ENCODE measurements at places on chromosomes 7 and 10. TPM values are rescaled to one million over a fixed set of nuclear protein-coding genes. Genes with fewer than 3 reads are reported as not detected.

- DNase-seq: no peak
- no peaks in the 10 kb centered on the region for H3K4me1 ChIP-seq
- H3K36me3 ChIP-seq: no peaks in the 10 kb centered on the region
- no peak overlapping the region for H3K27ac ChIP-seq
- no peaks in the 10 kb centered on the region for H3K27me3 ChIP-seq
Observed at GRCh38 chr10:113543107-113543955, 9.5 kb upstream of the HABP2 start.

- H3K4me3 ChIP-seq: no peak overlapping the region
- no peaks in the 10 kb centered on the region for H3K4me1 ChIP-seq
- H3K36me3 ChIP-seq: no peaks in the 10 kb centered on the region
- no peak for DNase-seq
Observed at GRCh38 chr10:2202401-2202800, 465.1 kb upstream of the ADARB2 start.

Gene RTKN2
- 3.7 TPM for polyA plus RNA-seq

GRCh38 chr10:13784067-13784466 lies 197.3 kb downstream of the PRPF18 start:
- peaks cover 10% of the 10 kb centered on the region for H3K27me3 ChIP-seq
- H3K4me1 ChIP-seq: no peaks in the 10 kb centered on the region

DNA sequence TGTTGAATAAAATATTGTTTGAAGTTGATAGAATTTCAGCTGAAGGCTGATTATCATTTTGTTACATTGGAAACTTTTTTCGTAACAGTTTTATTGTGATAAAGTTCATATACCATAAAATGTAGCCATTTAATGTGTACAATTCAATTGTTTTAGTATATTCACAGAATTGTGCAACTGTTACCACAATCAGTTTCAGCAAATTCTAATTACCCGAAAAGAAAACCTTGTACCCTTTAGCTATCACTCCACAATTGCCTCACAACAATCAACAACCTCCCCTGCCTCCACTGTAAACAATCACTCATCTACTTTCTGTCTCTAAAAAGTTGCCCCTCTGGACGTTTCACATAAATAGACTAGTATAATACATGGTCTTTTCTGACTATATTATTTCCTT lies 179.7 kb upstream of the BET1 start:
- peak overlapping the region; percentile 57 for H3K27ac ChIP-seq
- H3K27me3 ChIP-seq: no peaks in the 10 kb centered on the region
- no peaks in the 10 kb centered on the region for H3K36me3 ChIP-seq
- H3K4me3 ChIP-seq: no peak overlapping the region

Gene TRIL
- 0.52 TPM for polyA plus RNA-seq

Gene LEP
- not detected for polyA plus RNA-seq

Gene NPY4R2
- 0.45 TPM for polyA plus RNA-seq

Gene CTTNBP2
- polyA plus RNA-seq: 1.2 TPM

GRCh38 chr10:6101181-6101580 lies 12.3 kb downstream of the RBM17 start:
- no peaks in the 10 kb centered on the region for H3K4me1 ChIP-seq

Gene GFRA1
- polyA plus RNA-seq: 0.51 TPM

Gene AKR1C4
- polyA plus RNA-seq: 0.02 TPM

Gene MOGAT3
- polyA plus RNA-seq: not detected

Gene KMT2E
- 20.3 TPM for polyA plus RNA-seq

- H3K36me3 ChIP-seq: no peaks in the 10 kb centered on the region
- no peak overlapping the region for H3K27ac ChIP-seq
- DNase-seq: no peak
- no peak overlapping the region for H3K4me3 ChIP-seq
Observed at GRCh38 chr10:30736685-30737232, 107.2 kb upstream of the LYZL2 start.

Gene NRCAM
- 6.4 TPM for polyA plus RNA-seq

DNA sequence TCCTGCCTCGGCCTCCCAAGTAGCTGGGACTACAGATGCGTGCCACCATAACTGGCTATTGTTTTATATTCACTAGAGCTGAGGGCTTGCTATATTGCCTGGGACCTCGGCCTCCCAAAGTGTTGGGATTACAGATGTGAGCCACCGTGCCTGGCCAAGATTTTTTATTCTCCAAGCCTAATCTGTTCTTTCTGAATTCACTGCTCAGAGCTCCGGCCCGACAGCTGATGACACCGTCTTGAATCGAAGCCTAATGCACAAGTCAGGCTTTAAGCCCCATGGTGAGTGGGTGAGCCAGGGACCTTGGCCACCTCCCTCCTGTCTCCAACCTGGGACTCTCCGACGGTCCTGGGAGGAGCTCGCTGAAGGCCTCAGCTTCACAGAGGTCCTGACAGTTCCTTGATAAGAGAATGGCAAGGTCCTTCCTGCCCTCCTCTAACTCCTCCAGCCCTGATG lies 338.9 kb downstream of the WDR37 start:
- no peak overlapping the region for H3K27ac ChIP-seq
- DNase-seq: no peak
- no peak overlapping the region for H3K4me3 ChIP-seq
- H3K27me3 ChIP-seq: no peaks in the 10 kb centered on the region
- H3K36me3 ChIP-seq: no peaks in the 10 kb centered on the region

DNA sequence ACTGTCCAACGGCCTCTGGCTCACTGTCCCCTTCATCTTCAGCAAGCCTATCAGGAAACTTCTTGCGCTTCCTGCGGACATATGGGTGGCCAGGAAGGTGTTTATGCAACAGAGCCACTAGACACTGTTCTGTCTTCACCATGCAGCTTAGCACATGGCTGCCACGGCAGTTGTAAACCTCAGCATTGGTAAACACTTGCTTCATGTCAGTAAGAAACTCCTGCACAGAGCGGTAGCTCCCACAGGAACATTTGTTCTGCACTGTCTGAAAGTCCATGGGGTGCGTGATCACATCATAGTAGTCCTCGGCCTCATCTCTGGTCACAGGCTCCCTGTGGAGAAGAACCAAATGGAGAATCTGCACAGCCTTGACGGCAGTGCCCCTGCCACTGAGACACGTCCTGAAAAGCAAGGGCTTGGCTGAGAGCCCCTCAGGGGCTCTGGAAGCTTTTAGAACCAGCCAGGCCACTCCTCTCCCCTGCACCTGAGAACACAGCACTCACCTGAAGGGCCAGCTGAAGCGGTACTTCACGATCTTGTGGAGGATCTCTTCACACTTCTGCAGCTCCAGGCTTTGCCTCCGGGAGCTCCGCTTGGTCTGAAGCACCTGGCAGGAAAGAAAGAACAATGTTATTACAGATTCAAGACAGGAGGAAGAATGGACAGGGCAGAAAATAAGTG lies 8.8 kb downstream of the FZD9 start:
- H3K4me1 ChIP-seq: no peaks in the 10 kb centered on the region
- DNase-seq: peak; percentile 88
- H3K36me3 ChIP-seq: peaks cover 42% of the 10 kb centered on the region
- no peaks in the 10 kb centered on the region for H3K27me3 ChIP-seq
- H3K27ac ChIP-seq: no peak overlapping the region
- no peak overlapping the region for H3K4me3 ChIP-seq

- H3K27me3 ChIP-seq: no peaks in the 10 kb centered on the region
- H3K36me3 ChIP-seq: peaks cover 28% of the 10 kb centered on the region
- no peak for DNase-seq
- H3K4me3 ChIP-seq: no peak overlapping the region
Observed at GRCh38 chr7:1892011-1892965, 222.2 kb downstream of the ELFN1 start.

DNA sequence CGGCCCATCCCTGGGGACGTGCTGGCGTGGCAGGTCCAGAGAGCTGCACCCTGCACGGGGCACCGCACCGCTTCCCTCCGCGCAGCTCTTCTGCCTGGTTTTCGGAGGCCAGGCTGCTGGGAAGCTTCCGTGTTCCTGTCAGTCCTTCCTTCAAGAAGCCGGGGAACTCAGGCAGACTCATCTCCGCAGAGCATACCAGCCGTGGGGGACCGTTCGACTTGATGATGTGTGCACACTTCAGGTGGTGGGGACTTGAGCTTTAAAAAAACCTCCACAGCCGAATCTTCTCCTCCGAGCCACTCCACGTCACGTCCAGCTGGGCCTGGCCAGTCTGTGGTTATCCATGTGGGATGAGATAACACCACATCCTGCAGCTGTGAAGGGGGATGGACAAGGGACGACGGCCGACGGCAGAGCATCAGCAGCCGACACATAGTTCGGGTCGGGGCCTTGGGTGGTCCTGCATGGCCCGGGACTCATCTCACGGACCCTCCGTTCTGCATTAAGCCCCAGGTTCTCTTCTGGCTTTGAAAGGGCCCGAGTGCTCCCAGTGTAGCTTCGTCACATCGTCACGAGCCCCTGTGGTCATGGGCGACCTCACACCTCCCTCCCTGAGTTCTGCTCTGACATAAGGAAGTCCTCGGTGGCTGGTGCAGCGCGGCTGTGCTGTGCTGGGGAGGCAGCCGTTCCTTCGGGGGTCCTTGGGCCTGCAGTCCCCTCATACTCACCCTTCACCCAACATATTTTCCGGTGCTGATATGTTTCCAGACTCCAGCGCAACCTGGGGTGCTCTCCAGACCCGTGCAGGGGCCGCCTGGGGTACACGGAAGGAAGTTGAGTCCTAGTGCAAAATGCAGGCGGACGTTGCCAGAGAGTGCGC lies 4.5 kb upstream of the BHLHA15 start:
- H3K27ac ChIP-seq: no peak overlapping the region
- no peak for DNase-seq
- no peaks in the 10 kb centered on the region for H3K36me3 ChIP-seq
- H3K4me3 ChIP-seq: no peak overlapping the region
- no peaks in the 10 kb centered on the region for H3K27me3 ChIP-seq

Gene ATRNL1
- polyA plus RNA-seq: 0.05 TPM

Gene NAPEPLD
- 2.9 TPM for polyA plus RNA-seq

DNA sequence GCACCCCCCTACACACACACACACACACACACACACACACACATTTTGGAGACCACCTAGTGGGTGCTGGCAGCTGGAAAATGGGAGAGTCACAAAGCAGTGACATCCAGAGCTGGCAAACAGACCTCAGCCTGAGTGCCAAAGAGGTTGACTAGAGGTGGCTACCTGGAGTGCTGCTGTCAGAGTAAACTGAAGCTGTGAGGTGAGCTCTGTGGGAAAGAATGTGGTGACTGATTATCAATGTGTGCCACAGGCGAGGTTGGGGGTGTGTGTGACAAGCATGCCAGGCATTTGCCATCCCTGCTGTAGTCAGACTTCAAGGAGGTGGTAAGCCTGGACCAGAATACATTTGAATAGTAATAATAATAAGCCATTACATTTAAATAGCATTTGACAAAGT lies 120.6 kb downstream of the SLIT1 start:
- no peaks in the 10 kb centered on the region for H3K36me3 ChIP-seq
- H3K4me1 ChIP-seq: no peaks in the 10 kb centered on the region
- no peak overlapping the region for H3K27ac ChIP-seq

Gene BMPR1A
- polyA plus RNA-seq: 3.8 TPM

DNA sequence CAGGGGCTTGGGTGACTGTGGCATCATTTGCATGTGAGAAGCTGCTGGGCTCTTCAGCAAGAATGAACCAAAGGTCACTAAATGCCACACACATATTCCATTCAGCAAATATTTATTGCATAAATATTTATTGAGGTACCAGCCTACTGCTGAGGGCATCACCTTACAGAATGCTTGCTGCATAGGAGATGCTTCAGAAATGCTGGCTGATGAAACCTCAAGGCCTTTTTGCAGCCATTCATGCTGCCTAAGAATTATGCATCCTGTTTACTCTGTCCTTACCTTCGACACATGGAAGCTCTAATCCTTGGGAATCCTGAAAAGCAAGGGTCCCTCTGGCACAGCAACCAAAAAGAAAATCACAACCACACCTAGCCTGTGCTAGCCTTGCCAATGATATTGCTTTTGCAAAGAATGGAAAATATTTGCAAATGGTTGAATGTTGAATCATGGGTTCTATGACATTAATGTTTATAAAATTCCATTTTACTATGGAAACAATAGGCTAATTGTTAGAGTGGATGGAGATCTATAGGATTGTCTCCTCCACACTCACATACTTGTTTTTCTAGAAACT lies 79.6 kb downstream of the PCGF5 start:
- H3K27ac ChIP-seq: no peak overlapping the region
- DNase-seq: no peak
- no peaks in the 10 kb centered on the region for H3K4me1 ChIP-seq

Gene OR2A42
- polyA plus RNA-seq: 0.02 TPM

Gene C10orf53
- not detected for polyA plus RNA-seq

- H3K27me3 ChIP-seq: no peaks in the 10 kb centered on the region
- no peaks in the 10 kb centered on the region for H3K4me1 ChIP-seq
- no peak overlapping the region for H3K4me3 ChIP-seq
- H3K27ac ChIP-seq: no peak overlapping the region
Observed at GRCh38 chr7:10128748-10129147, 844.9 kb upstream of the PHF14 start.

DNA sequence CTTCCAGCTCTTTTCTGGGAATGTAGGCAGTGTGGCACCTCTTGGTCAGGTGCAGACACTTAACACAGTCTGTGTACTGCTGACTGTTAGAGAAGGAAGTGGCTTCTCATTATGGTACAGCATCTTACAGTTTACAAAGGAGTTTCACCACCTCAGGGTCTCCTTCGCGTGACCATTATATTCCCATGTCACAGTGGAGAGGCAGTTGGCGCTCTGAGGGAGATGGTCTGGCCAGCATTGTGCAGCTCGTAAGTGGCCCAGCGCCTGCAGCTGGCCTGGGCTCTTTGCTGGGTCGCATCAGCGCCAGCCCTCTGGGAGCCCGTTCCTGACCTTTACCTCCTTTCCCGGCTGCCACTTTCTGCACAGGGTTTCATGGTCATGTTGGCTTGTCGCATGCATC lies 15.4 kb downstream of the TSPAN15 start:
- H3K4me1 ChIP-seq: peaks cover 3% of the 10 kb centered on the region
- no peak overlapping the region for H3K4me3 ChIP-seq
- DNase-seq: no peak
- peak overlapping the region; percentile 38 for H3K27ac ChIP-seq
- no peaks in the 10 kb centered on the region for H3K27me3 ChIP-seq
- no peaks in the 10 kb centered on the region for H3K36me3 ChIP-seq

DNA sequence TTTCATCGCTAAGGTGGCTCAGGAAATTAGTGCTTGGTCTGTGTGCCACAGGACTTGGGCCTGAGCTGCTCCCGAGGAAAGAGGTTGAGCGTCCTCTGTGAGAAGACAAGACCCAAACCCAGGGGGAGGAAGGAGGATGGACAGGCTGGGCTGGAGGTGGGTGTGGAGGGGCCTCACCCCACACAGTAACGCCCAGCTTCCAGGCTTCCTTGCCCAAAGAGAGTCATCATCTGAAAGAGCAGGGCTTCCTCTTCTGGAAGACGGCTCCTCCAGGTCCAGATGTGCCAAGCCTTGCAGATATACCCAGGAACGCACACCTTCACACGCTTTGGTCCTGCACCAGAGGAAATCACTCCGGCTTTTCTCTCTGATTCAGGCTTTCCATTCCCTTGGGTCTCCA lies 127.8 kb upstream of the MGMT start:
- H3K36me3 ChIP-seq: no peaks in the 10 kb centered on the region
- H3K4me1 ChIP-seq: peaks cover 1% of the 10 kb centered on the region
- no peak overlapping the region for H3K4me3 ChIP-seq
- DNase-seq: no peak

DNA sequence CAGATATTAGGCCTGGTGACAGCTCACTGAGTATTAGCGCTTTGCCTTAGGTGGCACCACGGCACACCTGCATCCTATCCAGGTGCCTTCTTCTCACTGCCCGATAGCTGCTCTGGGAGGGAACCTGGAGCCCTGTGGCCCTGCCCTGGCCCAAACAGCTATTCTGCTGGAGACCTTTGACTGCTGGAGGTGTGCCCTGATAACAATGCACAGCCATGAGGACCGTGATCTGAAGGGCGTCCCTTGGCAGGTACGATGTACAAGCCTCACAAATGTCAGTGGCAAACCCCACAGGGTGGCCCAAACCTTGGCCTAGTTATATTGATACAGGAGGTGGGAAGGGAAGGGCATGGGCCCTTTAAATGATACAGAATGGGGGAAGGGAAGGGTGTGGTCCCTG lies 259.5 kb downstream of the GRID1 start:
- no peak for DNase-seq
- H3K27ac ChIP-seq: no peak overlapping the region
- no peak overlapping the region for H3K4me3 ChIP-seq
- no peaks in the 10 kb centered on the region for H3K4me1 ChIP-seq
- no peaks in the 10 kb centered on the region for H3K36me3 ChIP-seq

Gene VIM
- polyA plus RNA-seq: 800 TPM

Gene EEF1AKMT2
- 9.0 TPM for polyA plus RNA-seq

Measured in lung (tissue), 17 donors.